Stimulated activated CD8-positive, alpha-beta memory T cell treated with anti-CD3 and anti-CD28 coated beads, Interleukin-4, amount 100 ng/mL, for 4 hours (primary cell): ENCODE measurements at places on chromosomes 1 and 21.

- DNase-seq: no peak
These were observed 162.8 kb downstream of the PRDM16 start for GRCh38 chr1:3231826-3232225.

GRCh38 chr1:38555594-38555993, 304.0 kb downstream of the RRAGC start:
- DNase-seq: no peak

DNA sequence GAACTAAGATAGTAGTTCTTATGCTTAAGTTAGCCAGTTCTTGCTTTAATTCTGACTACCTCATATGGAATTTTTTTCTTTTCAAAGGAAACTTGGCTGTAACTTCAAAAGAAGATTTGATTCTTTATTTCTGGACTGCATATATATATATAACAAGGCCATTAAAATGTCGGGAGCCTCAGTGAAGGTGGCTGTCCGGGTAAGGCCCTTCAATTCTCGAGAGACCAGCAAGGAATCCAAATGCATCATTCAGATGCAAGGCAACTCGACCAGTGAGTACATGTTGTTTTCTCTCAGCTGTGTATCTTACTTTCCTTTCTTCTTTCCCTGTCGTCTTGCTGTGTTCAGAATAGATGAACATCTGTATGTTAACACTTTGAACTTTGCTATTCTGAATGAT, 21.8 kb downstream of the KIF1B start:
- DNase-seq: no peak

GRCh38 chr21:42025376-42026081, 15.4 kb upstream of the ZBTB21 start:
- no peak for DNase-seq

DNA sequence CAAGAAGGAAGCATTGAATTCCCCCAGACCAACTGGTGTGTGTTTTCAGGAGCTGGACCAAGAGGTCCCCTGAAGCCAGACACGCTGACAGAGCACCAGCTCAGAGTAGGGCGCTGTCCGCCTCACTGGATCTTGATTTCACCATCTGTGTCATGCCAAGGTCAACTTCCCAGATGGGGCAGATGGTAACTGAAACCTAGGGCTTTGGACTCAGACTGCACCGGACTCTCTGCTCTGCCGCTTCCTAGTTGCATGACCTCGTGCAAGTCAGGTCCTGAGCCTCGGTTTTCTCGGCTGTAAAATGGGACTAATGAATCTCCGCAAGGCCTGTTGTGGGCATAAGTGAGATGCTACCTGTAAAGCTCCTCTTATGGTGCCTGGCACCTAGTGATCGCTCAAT, 17.9 kb upstream of the CASZ1 start:
- DNase-seq: no peak

DNA sequence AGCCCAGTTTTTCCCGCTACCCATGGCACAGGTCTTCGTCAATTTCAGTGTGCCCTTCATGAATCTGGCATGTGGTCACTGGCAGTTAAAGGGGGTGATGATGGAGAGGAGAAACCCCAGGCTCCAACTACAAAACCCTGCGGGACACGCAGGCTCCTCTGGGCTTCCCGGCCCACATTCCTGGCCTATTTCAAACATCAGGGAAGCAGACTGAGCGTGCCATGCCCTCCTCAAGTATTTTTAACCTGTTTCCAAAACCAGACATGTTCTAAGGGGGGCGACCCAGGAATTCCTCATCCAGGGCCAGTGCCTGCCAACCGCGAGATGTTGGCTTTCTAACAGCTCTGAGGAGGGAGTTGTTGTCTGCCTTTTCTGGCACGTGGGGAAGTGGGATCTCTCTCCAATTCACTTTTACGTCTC, 85.1 kb downstream of the CAPZB start:
- DNase-seq: no peak
